ENCODE measurements at places on chromosomes 4 and X.

DNA sequence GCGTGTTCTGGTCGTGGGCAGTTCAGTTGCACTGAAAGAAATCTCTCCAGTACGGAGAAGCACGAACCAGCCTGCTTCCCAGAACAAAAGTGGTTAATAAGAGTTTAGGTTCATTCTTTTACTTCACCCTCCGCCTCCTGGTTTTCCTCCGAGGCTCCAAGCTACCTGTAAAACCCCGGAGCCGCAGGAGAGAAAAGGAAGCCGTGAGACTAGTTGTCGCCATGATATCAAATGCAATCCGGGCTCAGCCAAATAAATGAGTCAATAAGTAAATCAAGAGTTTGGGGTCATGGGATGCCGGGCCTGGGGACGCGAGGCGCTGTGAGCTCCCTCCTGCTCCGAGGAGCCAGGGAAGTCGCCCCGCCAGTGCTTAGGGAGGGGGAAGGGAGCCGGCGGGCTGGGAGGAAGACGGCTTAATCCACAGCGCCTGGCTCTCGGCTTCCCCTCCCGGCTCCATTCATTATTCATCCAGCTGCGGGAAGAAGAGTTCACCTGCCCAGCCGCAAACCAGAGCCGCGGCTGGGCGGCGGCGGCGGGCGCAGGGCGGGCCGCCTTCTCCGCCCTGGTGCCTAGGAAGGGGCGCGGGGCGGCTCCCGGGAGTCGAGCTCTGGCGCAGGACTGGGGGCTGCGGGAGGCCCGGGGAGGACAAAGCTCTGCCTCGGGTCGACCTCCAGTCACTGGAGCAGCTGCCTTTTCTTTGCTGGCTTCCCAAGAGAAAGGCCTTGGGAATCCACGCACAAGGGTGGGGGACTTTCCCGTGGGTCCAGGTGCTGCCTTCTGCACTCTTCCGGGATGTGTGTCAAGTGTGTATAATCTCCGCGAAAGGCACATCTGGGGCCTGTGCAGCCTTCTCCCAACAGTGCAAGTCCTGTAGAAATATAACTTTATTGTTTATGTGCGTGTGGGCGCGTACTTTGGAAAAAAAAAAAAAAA, 1.7 kb downstream of the FRAS1 start:
- peak; percentile 80 for DNase-seq
- no peaks in the 10 kb centered on the region for H3K36me3 ChIP-seq
- peaks cover 5% of the 10 kb centered on the region for H3K27me3 ChIP-seq
- H3K4me3 ChIP-seq = peak overlapping the region; percentile 70
- peak overlapping the region; percentile 81 for H3K27ac ChIP-seq

DNA sequence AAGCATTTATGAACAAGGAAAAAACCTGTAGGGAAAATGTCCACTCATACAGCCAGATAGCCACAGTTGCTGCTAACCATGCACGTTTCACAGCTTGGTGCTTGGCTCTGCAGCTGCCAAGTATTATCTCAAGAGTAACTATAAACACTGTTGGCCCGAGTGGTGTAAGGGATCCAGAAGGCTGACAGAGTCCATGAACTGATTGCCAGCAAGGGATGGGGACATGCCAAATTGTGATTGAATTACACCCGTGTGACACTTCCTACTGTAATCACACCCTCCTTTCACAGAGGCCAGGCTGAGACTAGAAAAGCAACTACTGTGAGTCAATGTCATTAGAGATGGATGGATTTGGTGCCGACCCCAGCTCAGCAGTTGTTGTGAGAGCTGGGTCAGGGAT, 223.9 kb upstream of the ANKRD50 start:
- no peak overlapping the region for H3K4me3 ChIP-seq
- no peaks in the 10 kb centered on the region for H3K36me3 ChIP-seq
- DNase-seq = peak; percentile 68
- no peaks in the 10 kb centered on the region for H3K27me3 ChIP-seq

DNA sequence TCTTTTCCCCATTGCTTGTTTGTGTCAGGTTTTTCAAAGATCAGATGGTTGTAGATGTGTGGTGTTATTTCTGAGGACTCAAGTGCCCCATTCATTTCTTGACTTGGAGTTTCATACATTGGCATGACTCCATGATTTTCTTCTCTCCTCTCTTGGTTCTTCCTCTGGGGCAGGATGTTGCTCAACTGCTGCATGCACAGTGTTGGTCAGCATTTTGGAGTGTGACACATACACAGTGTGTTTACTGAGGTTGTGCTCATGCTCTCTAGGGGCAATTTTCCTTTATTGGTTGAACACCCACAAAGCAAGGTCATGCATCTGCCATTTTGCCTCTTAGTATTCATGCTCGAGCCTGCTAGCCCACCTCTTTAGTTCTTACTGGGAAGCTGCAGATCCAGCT, 1993.8 kb downstream of the ARAP2 start:
- H3K4me3 ChIP-seq = no peak overlapping the region
- no peaks in the 10 kb centered on the region for H3K36me3 ChIP-seq
- DNase-seq = no peak
- no peak overlapping the region for H3K27ac ChIP-seq
- H3K4me1 ChIP-seq = no peaks in the 10 kb centered on the region

DNA sequence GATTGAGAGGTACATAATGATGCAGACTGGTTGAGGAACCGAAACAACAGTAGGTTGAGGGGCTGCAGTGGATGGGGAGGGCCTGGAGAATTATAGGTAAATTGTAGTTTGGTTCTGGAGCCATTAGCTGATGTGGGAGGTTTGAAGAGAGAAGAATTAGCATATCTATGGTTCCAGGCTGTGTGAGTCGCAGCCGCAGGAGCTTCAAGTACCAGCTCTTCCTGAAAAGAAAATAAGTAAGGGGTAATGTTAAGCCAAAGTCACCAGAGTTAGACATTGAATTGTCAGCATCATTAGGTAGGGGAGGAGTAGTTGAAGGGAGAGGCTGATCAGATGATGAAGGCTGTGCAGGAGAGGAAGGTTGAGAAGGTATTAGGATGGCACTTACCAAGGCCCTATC, 29.5 kb downstream of the PF4 start:
- peaks cover 5% of the 10 kb centered on the region for H3K27me3 ChIP-seq
- no peak overlapping the region for H3K27ac ChIP-seq
- DNase-seq = no peak
- no peaks in the 10 kb centered on the region for H3K4me1 ChIP-seq
- H3K4me3 ChIP-seq = no peak overlapping the region

DNA sequence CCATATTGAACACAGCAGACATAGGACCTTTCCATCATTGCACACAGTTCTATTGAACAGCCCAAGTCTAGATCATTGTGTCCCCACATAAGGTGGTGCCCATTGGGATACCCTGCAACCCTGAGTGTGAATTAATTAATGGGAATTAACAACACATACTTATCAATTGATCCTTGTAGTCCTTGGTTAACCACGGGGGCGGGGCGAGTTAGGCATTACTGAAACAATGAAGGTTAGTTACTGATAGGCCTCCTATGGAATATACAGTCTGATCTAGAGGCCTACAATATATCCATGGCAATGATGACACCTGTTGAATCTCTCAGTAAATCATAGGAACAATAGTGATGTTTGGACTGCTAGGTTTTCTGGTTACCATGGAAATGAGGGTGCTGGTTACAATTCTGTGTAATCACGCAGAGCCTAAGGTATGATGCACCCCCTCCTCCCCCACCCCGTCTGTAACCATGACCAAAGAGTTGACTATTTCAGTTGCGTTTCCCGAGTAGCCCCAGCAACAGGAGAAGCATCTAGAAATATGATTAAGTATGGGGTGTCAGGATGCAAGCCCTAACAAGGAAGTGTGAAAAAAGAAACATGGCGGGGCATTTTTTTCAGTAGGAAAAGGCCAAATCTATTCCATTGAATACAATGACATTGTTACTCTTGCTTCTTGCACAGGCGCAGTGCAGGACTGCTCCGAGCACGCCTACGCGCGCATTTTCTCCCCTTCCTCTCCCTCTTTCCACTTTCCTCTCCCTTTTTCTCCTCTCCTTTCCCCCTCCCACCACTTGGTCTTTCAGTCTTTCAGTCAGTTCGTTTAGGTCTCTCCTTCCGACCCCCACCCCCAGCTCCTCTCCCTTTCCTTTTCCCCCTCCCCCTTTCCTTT, 677 bp upstream of the NONO start:
- no peaks in the 10 kb centered on the region for H3K27me3 ChIP-seq
- DNase-seq = no peak
- no peaks in the 10 kb centered on the region for H3K36me3 ChIP-seq
- H3K4me1 ChIP-seq = peaks cover 14% of the 10 kb centered on the region

- no peaks in the 10 kb centered on the region for H3K27me3 ChIP-seq
- no peak overlapping the region for H3K27ac ChIP-seq
- no peaks in the 10 kb centered on the region for H3K36me3 ChIP-seq
- H3K4me1 ChIP-seq = no peaks in the 10 kb centered on the region
- no peak for DNase-seq
These were observed 883 bp upstream of the KLHL4 start for GRCh38 chrX:87516717-87517121.
